ENCODE measurements at places on chromosomes 5 and 9.
A peak's percentile ranks its signal among the peaks of the same experiment; 100 is the strongest.

GRCh38 chr9:38318759-38319495, 73.6 kb upstream of the ALDH1B1 start:
- DNase-seq, result no peak

GRCh38 chr9:99601571-99602111, 220.0 kb upstream of the NR4A3 start:
- no peak for DNase-seq

- DNase-seq, result no peak
These were observed 30.7 kb upstream of the TGFBR1 start for GRCh38 chr9:99073985-99074901.

- DNase-seq, result no peak
These were observed 1.4 kb downstream of the ZFR start for GRCh38 chr5:32443145-32443540.

DNA sequence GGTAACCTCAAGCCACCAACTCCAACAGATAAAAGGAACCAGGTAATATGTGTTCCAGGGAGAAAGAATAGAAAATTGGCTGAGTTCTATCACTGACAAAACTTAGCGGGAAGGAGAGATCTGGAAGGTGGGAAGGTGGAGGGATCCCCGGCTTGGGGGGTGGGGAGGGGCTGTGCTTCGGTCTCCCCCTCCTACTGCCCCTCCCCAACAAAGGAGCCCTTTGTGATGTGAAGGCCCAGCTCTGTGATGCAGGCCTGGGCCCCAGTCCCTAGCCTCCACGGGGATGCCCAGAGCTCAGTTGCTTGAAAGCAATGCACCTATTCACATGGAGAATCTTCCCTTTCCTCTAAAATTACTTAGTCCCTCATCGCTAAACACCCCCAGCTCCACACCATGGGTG, 4.4 kb upstream of the ZNF484 start:
- no peak for DNase-seq

- DNase-seq, result peak; percentile 56
These were observed at the start of gene ITGA2 for GRCh38 chr5:52989025-52989780. TSS of gene ITGA2 (plus strand) at chr5:52989352. CDS start at chr5:52989469, 117 bp downstream.

DNA sequence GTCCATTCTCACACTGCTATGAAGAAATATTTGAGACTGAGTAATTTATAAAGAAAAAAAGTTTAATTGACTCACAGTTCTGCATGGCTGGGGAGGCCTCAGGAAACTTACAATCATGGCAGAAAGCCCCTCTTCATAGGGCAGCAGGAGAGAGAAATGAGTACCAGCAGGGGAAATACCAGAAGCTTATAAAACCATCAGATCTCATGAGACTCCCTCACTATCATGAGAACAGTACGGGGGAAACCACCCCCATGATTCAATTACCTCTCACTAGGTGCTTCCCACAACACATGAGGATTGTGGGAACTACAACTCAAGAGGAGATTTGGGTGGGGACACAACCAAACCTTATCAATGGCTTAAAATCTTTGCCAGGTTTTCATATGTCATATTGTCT, 20.3 kb upstream of the TENT4A start:
- DNase-seq, result no peak

- no peak for DNase-seq
These were observed 73.4 kb upstream of the ANKH start for GRCh38 chr5:14944996-14945395.

DNA sequence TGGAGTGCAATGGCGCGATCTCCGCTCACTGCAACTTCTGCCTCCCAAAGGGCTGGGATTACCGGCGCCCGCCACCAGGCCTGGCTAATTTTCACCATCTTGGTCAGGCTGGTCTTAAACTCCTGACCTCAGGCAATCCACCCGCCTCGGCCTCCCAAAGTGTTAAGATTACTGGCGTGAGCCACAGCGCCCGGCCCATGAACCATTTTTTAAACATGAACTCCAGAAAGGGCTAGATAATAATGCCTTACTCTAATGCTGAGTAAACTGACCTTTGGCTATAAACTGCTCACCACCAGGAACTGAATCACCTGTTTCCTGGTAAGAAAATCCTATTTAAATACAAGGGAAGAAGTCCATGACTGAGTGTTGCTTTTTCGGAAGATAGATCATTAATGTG, 23.2 kb upstream of the DAB2 start:
- DNase-seq, result no peak

DNA sequence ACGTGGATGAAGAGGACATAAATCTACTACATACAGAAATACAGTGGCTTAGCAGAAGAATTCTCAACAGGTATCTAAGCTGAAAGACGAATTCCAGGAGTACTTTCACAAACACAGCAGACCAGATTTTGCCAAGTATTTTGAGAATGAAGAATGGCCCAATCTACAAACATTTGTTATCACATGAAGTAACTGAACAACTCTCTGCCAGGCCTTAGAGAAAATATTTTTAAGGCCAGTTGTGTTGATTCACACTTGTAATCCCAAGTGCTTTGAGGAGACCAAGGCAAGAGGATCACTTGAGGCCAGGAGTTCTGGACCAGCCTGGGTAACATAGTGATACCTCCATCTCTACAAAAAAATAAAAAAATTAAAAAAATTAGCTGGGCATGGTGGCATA, 14.3 kb downstream of the AGTPBP1 start:
- no peak for DNase-seq

- no peak for DNase-seq
These were observed 579 bp upstream of the ASTN2 start for GRCh38 chr9:117415358-117415914.

DNA sequence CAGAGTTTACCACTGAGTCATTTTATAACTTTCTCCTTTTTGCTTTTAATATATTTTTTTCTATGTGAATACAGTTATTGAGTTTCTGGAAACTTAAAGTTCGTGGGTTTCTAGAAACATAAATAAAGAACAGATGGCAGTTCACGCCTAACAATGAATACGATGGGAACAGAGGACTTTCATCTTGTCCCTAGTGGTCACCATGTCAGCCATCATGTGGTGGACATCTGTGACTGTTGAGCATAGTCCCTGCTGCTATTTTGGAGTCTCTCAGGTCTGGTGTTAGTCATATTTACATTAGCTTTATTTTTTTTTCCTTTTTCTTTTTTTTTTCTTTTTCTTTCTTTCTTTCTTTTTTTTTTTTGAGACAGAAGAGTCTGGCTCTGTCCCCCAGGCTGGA, 85.3 kb downstream of the XRCC4 start:
- no peak for DNase-seq

DNA sequence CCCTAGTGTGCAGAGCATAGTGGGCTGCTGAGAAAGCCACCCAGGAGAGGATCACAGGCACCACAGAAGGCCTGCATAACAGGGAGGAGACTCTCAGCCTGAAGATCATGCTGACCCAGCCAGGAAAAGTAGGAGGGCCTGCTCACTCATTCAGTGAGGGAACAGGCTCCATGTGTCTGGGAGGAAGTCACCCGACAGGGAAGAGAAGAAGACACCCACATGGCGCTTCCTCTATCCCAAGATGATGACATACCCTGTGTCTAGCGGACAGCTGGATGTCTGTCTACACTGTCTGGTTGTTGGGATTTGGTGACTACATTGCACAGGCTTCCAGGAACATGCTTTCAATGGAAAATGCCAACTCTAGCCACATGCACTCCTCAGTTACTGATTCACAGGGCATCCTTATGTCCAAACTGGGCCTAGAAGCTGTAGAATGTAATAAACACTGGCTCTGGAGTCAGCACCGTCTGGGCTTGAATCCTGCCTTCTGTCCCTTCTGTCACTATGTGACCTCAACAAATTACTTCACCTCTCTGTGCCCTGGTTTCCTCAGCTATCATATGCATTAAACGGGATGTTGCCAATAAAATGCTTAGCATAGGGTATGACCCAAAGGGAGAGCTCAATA, 47.6 kb downstream of the KLHL3 start:
- no peak for DNase-seq

- DNase-seq, result no peak
These were observed 85.9 kb downstream of the OSMR start for GRCh38 chr5:38931731-38932130.

GRCh38 chr9:114691046-114691955, 9.3 kb upstream of the TEX48 start:
- peak; percentile 62 for DNase-seq

- no peak for DNase-seq
These were observed 465.8 kb downstream of the ICE1 start for GRCh38 chr5:5888284-5888683.

GRCh38 chr9:105328872-105329718, 84.6 kb downstream of the SLC44A1 start:
- DNase-seq, result no peak

DNA sequence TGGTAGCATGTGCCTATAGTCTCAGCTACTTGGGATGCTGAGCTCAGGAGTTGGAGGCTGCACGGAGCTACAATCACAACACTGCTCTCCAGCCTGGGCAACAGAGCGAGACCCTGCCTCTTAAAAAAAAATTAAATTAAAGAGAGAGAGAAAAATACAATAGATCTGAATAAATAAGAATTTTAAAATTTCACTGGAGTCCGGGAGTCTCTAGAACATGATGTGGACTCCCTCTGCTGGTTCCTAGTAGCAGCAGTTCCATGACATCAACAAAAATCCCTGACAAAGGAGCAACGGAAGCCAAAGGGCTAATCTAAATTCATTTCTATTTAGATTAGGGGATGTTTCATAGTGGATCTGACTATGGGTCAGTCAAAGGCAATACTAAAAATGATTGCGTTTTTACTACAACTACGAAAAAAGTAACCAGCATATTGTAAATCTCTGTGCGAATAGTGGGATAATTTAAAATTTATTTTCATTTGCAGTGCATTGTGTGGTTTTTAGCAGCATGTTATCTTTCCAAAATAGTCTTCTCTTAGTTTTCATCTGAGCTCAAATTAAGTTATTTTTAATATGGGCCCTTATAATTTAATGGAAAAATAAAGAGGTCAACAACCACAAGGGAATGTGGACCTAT, 6.7 kb downstream of the INIP start:
- peak; percentile 9 for DNase-seq

DNA sequence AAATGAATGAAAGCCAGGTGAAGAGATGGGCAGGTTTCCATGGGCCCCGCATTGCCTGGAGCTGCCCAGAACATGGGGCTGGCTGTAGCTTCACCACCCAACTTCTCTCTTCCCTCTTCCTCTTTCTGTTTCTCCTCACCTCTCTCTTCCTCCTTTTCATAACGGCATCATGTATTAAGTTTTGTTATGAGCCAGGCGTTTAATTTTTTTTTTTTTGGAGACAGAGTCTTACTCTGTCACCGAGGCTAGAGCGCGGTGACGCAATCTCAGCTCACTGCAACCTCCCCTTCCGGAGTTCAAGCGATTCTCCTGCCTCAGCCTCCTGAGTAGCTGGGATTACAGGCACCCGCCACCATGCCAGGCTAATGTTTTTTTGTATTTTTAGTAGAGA, 13.0 kb upstream of the SPINK4 start:
- DNase-seq, result no peak

GRCh38 chr5:85109616-85110015, 724.9 kb upstream of the EDIL3 start:
- DNase-seq, result no peak

DNA sequence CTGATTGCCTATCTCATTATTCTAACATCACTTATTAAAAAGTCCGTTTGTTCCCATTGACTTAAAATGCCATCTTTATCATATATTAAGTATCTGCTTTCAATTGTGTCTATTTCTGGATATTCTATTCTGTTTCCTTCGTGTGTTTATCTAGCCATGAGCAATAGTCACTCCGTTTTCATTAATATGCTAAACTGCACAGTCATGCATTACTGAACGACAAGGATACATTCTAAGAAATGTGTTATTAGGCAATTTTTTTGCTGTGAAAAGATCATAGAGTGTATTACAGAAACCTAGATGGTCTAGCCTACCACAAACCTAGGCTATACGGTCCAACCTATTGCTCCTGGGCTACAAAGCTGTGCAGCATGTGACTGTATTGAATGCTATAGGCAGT, 482.9 kb downstream of the IRX1 start:
- no peak for DNase-seq

DNA sequence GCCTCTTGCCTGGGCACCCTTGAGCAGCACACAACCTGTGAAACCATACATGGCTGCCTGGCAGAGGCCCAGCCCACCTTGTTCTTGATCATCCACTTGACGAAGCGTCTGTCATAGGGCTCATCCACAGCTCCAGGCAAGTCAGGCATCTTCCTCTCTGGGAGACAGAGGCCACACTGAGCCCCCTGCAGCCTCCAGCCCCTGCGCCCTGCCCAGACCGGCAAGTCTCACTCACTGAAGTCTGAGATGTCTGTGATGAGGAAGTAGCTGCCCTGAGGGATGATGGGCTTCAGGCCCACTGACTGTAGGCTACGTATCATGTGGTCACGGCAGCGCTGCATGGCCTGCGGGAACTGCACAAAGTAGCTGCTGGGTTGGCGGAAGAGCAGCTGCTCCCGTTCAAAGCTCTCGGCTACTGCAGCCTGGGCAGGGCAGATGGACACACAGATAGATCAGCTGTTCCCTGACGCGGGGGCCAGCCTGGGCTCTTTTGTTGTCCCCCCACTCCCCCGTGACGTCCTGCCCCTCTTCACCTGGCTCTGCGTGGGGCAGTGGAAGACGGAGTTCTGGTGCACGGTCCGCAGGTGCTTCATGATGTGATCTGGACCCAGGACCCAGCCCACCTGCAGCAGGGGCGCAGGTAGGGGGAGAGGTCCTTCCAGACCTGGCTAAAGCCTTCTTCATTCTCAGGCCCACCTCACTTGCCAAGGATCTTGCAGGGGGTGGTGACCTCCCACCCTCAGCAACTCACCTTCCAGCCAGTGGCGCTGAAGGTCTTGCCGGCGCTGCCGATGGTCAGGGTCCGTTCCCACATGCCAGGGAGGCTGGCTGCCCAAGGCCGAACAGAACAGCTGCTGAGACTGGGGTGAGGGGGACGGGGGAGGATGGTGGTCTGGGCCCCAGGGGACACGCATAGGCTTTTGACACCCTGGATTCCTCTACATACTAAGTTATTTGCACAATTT, 5.9 kb upstream of the SPOUT1 start:
- DNase-seq, result no peak

- no peak for DNase-seq
These were observed 23.6 kb upstream of the ANXA2R start for GRCh38 chr5:43063721-43064171.

- DNase-seq, result no peak
These were observed 835 bp downstream of the SRA1 start for GRCh38 chr5:140556438-140556837.

- DNase-seq, result no peak
These were observed 155.1 kb downstream of the ARSB start for GRCh38 chr5:78829811-78830527.

GRCh38 chr5:141941307-141941706, 16.7 kb downstream of the PCDH12 start:
- no peak for DNase-seq

Measured in HTR-8/SVneo (cell line).